ELR (cell line): ENCODE measurements at places on chromosomes 3 and 15.

DNA sequence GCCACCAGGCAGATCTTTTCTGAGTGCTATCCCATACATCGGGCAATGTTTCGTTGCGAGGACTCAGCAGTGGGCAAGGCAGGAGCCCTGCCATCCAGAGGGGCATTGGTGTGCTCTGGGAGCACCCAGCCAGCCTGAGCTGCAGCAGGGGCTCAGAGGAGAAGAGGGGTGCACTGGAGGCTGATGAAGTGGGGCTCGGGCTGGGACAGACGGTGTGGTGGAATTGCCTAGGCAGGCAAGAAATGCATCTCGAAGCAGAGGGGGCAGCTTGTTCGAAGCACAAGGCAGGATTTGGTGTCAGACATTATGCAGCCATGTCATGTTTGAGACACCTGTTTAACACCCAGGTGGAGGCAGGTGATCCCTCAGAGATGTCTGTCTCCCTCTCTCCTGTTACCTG is 19.3 kb downstream of the PAQR5 start:
- no peak for DNase-seq

GRCh38 chr3:141280086-141280485 is 48.5 kb downstream of the PXYLP1 start:
- peak; percentile 19 for DNase-seq

- peak; percentile 1 for DNase-seq
Measured at GRCh38 chr3:71629289-71629688, 45.8 kb upstream of the FOXP1 start.

- DNase-seq, result no peak
Measured at GRCh38 chr15:26298659-26299170, 435.6 kb upstream of the ATP10A start.

- DNase-seq, result no peak
Measured at GRCh38 chr3:128971421-128972100, 22.3 kb downstream of the CFAP92 start.

- no peak for DNase-seq
Measured at GRCh38 chr15:93049233-93049632, 39.8 kb downstream of the RGMA start.

GRCh38 chr3:123275691-123276090 is 73.9 kb downstream of the SEC22A start:
- DNase-seq, result no peak

DNA sequence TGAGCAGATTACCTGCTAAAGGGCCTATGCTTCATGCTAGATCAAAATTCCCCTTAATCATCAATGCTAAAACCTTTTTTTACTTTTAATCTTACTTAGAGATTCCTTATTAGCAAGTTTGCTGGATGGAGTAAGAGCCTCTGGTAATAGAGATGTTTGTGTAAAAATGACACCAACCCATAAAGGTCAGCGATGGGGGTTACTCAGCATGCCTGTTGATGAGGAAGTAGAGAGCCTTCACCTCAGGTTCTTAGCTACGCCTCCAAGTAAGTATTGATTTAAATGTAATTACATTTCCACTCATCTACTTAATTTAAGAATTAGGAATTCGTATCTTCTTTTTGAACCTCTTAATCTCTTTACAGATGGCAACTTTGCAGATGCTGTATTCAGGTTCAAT is 38.8 kb downstream of the DNAJC13 start:
- no peak for DNase-seq

DNA sequence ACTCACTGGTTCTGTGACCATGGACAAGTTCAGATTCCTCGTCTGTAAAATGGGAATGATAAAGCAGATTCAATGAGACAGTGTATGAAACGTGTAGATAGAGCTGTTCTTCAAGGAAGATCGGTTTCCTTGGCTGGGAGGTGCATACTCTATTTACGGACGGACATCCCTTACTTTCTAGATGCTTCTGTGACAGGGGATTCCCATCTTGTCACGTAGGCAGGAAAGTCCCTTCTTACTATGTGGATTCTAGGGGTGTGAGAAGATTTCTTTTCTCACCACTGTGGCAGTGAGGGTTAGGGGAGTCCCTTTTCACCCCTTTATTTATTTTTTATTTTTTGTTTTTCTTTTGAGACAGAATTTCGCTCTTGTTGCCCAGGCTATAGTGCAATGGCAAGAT is 180.9 kb upstream of the TBL1XR1 start:
- DNase-seq, result no peak

DNA sequence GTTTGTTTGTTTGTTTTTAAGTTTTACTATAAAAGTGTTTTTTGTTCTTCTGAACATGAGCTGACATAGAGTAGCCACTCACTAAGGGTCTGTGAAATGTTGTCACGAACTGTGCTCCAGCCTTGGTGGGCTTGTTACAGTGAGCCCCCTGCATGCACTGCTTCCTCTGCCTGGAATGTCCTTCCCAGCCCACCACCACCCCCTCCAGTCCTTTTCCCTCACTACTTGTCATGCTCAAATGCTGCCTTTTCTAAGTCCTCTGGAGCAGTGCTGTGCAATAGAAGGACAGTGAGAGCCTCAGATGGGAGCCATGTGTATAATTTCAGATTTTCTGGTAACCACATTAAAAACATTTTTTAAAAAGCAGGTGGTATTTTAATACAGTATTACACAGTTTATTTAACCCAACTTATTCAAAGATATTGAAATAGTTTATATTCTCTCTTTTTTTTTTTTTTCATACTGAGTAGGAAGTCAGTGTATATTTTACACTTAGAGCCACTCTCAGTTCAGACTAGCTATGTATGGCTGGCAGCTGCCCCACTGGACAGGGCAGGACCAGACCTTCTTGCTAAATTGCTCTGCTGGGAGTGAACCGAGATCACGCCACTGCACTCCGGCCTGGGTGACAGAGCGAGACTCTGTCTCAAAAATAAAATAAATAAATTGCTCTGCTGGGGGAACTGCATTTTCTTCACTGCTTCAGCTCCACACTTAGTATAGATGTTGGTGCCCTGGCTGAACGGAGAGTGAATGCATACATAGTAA is 26.9 kb downstream of the MKRN2OS start:
- no peak for DNase-seq

DNA sequence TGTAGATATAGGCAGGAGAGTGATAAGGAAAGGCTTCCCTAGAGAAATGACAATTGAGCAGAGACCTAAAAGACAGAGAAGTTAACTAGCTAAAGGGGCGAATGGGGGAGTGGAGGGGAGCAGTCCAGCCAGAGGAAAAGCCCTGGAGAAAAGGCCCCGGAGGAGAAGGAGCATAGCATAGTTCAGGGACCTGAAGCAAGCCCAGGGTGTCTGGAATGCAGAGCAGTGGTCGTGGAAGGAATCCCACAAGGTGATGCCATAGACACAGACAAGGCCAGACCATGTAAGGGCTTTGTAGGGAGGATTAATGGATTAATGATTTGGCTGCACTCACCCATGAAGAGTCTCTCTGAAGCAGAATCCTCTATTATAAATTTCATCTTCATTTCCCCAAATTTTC is 45.8 kb upstream of the LRRN1 start:
- no peak for DNase-seq
